ENCODE measurements at places on chromosomes 3 and 15.

DNA sequence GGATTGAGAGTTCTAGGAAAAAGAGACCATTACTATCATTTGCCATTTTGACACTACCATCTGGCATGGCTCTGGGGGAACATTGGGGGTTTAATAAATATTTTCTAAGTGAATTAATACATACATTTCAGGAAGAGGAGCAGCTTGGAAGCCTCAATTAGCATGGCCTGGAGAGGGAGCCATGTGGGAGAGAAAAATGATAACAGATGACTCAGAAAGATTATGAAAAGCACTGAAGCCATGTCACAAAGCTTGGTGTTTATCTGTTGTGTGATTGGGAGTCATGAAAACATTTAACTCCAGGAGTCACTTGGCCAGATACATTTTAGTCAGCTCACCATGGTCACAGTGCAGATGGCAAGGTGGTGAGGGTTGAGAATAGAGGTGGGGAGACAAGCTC is 121.0 kb downstream of the SSR3 start:
- DNase-seq = no peak

DNA sequence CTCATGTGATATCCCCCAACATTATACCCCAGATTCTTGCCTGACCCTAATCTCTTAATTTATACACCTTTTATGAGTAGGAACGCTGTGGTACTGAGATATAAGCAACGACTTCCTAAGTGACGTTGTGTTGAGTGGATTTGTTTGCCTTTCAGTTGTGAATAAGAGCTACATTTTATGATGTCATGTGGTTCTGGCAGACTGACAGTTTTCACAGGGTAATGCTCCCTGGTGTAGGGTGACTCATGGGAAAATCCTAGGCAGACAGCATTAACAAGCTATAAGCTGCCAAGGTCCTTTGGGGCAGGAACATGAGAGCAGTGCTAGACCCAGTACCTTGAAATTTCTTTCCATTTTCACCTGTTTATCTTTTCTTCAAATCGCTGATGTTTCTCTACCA is 11.2 kb downstream of the C3orf52 start:
- DNase-seq = no peak

DNA sequence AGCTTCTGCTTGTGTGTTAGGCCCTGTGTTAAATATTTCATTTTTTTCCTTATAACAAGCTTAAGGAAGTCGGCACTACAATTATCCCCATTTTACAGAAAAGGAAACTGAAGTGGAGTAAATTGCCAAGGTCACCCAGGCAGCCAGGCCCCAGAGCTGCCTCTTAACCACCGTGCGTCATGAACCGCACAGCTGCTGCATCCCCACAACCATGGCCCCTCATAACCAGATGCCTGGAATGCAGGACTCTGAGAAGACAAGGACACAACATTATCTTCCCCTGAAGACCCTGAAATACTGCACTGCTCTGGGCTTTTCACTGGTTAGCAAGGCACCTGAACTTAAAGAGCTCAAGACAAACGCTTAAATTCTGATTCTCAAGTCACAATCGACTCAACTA is 14.6 kb downstream of the LRIG1 start:
- no peak for DNase-seq

DNA sequence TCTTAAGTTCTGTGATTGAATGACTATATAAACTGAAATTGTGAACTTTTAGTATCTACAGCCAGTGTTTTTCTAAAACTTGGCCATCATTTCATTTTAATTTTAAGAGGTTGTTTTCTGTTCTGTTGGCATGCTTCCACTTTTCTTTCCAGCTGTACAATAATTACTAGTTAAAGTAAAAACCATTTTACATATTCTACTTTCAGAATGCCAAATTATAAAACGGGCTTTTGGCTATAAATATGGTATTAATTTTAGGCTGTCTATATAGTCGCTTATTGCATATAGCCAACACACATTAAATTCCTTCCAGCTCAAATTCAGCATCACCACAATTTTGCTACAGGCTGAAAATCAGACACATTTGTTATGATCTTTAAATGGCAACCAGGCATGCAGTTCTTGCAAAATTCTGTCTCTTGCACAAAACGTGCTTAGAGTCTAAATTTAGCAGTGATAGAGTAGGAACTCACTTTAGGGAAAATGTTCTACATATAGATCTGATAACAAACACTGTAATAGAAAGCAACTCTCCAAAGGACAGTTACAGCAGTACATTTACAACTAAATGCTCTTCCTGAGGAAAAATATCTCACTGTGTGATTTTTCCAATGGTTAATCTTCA is 81.1 kb downstream of the BTD start:
- no peak for DNase-seq

DNA sequence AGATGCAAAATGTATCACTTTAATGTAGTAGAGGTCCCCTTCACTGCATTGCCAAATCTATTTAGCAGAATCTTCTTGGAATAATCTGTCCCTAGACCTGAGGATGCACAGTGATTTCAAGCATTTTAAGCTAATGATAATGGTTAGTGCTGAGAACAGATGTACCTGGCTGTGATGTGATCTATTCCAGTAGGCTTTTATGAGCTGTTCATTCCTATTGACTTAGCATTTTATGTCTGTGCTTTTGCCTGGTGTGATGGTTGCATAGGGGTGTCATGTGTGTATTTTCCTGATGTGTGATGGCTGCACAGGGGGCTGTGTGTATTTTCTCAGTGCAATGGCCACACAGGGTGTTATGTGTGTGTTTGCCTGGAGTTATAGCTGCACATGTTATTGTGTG is 272.9 kb downstream of the TIGIT start:
- DNase-seq = no peak

DNA sequence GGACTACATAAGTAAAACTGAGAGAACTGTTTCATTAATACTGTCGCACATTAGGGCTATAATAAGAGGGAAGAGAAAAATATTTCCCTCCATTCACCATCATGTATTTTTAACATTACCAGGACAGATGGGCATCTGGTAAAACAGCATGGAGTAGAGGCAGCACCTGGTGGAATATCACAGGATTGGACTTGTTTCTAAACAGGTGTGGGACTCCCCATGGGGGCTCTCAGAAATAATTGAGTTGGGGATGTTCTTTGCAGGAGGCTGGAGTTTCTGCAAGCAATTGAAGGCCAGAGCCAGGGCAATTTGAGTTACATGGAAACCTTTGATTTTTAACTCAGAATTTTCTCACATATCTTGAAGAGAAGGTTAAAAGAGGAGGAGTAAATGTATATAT is 8.4 kb upstream of the MINDY2 start:
- no peak for DNase-seq

DNA sequence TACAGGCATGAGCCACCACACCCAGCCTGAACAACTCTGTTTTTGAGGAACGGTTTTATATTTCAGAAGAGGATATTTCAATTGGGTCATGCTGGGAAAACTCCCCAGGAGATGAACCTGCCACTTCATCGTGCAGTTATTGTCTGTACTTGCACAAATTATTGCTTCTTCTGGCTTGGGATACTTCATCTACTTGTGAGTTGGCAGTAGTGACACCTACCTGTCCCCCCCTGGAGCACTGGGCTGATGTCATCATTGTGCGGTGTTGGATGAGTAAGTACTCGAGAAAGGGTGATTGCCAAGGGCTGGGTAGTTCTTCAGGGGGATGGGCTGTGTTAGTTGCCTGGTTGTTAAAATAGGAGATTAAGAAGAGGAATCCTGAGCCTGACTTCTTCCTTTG is 85.1 kb upstream of the SAMMSON start:
- no peak for DNase-seq

DNA sequence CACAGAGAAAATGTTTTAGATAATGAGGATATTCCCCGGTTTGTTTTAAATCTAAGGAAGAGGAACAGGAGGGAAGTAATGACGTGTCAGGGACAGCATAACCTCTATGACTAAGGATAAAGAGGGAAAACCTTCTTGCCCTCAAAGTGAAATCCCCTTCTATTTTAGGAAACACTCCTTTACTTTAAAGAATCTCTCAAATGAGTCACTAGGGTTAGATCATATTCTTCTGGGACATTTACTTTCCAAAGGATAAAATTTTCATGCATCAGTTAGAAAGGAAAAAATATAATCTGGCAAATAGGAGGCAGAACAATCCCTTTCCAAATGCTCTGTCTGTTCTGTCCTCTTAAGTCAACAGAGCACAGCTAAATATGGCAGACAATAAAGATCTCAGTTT is 43.2 kb upstream of the UBE2E2 start:
- DNase-seq = no peak

DNA sequence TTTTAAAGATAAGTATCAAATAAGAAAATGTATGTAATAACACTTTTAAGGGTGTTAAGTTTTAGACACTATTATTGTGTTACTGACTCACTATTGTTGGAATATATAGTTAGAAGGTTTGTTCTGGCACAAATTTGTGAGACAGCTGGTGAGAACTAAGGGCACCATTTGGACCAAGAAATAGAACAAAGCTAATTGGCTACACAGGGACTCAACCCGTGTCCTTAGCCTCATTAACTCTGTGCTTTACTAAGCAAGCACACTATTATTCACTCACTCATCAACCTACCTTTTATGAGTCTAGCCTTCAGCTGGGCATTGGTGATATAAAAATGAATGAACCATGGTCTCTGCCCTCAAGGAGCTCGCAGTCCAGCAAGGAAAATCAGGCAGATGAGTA is 4.1 kb upstream of the UNC13C start:
- no peak for DNase-seq

- no peak for DNase-seq
Measured at GRCh38 chr3:51358981-51359380, 26.1 kb upstream of the MANF start.

DNA sequence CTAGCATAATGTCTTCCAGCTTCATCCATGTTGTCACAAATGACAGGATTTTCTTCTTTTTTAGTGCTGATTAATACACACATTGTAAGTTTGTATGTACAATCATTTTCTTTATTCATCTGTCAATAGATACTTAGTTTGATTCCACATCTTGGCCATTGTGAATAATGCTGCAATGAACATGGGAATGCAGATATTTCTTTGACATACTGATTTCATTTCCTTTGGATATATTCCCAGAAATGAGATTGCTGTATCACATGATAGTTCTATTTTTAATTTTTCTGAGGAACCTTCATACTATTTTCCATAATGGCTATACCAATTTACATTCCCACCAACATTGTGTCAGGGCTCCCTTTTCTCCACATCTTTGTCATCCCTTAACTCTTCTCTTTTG is 117.9 kb downstream of the MEIS2 start:
- DNase-seq = no peak

- DNase-seq = no peak
Measured at GRCh38 chr3:171862993-171863521, 19.9 kb downstream of the TMEM212 start.

- no peak for DNase-seq
Measured at GRCh38 chr3:70770650-70771049, 458.2 kb upstream of the MDFIC2 start.

DNA sequence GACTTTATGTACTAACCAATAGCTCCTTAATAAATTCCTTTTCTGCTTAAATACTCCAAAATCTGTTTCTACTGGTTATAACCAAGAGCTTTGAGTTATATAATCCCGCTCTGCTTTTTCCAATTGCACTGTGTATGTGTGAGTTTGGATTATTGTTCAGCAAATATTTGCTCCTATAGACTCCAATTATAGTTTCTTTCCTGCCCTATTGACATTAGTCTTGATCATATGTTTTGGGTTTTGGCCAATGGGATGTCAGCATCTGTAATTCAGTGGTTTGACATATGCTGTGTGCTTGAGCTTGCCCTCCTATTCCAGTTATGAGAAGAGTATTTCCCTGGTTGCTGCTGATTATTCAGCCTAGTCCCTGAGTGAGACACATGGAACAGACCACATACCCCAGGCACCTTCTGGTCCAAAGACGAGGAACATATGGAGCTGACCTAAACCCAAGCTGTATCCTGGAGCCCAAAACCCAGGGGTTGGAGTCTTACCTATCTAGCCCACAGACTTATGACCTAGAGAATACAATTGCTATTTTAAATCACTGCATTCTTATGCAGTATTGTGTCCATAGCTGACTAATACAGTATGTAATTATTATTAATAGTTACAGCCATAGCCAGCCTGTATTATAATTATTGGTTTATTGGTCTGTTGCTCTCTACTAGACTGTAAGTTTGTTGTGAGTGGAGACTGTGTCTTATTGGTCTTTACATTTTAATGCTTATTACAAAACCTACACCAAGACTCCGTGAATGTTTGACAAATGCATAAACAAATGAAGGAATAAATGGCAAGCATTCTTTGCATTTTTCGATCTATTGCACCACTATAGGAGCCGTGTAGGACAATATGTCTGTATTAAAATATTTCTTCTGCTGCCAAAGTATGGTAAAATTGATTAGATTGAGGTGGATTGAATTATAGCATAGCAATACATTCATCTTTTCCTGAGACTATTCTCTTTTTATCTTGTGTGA is 11.7 kb upstream of the ZNF280D start:
- no peak for DNase-seq

DNA sequence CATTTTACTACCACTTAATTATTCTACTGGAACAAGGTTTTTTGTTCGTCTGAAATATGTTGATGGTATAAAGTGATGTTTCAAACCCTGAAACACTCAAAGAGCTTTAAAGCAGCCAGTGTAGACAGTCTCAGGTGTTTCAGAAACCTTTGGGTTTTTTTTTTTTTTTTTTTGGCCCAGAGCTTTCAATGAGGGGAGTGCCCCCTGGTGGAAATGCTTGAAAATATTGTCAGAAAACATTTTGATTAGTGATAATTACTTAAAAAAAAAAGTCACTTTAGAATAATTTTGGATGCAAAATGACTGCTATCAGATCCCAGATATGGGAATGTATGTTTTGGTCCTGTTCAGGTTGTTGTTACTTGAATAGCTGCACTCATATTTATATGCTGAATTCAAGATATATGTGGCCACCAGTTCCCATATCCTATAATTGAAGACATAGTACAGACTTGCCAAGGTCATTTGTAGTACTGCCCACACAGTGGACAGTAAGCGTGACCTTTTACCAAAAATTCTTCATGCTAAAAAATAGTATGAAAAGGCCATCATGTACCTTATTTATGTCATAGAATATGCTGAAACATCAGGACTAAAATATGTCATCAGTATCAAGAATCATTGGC is 35.9 kb downstream of the SATB1 start:
- no peak for DNase-seq

DNA sequence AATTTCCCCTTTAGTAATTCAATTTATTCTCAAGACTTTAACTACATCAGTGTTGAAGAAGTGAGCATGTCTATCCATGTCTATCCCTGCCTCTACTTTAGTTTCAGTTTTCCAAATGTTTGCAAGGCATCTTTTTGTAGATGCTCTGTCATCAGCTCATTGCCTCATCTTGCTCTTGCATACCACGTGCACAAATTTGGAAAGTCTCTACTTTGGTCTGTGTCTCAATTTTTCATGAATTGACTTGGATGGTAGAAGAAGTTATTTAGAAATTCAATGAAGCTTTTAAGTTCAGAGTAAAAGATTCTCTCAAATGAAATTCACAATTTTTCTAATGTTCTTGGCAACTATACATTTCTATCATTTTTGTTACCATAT is 55.3 kb downstream of the CLDN1 start:
- DNase-seq = no peak
